ENCODE measurements at places on chromosomes 1 and 21.

DNA sequence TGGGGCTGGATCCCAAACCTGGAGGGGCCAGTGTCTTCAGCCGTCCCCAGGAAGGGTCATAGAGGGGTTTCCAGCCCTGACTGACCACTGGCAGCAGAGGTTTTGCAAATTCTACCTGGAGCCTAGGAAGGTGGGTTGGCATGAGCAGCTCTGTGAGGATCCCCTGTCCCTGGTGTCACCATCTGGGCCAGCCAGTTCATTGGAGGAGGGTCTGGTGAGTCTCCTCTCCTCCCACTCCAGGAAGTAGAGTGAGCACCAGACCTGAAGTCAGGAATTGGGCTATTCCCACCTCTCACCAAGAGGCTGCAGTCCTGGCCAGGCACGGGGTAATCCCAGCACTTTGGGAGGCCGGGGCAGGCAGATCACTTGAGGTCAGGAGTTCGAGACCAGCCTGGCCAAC is 57.4 kb downstream of the UBIAD1 start:
- DNase-seq: no peak
- H3K27me3 ChIP-seq: no peaks in the 10 kb centered on the region
- H3K36me3 ChIP-seq: no peaks in the 10 kb centered on the region
- H3K27ac ChIP-seq: no peak overlapping the region
- no peak overlapping the region for H3K4me3 ChIP-seq

GRCh38 chr1:31010086-31010989 is 55.2 kb downstream of the PUM1 start:
- H3K4me1 ChIP-seq: peaks cover 72% of the 10 kb centered on the region
- peak overlapping the region; percentile 16 for H3K4me3 ChIP-seq
- peak; percentile 46 for DNase-seq
- peaks cover 26% of the 10 kb centered on the region for H3K36me3 ChIP-seq

GRCh38 chr1:10625076-10625475 is 150.3 kb downstream of the PEX14 start:
- H3K36me3 ChIP-seq: peaks cover 8% of the 10 kb centered on the region
- DNase-seq: no peak
- no peak overlapping the region for H3K4me3 ChIP-seq

- no peak for DNase-seq
- no peaks in the 10 kb centered on the region for H3K27me3 ChIP-seq
- no peak overlapping the region for H3K4me3 ChIP-seq
- no peak overlapping the region for H3K27ac ChIP-seq
- no peaks in the 10 kb centered on the region for H3K4me1 ChIP-seq
Observed at GRCh38 chr1:44895919-44896734, 53.1 kb upstream of the PTCH2 start.

- H3K36me3 ChIP-seq: no peaks in the 10 kb centered on the region
- H3K4me1 ChIP-seq: no peaks in the 10 kb centered on the region
- H3K4me3 ChIP-seq: no peak overlapping the region
- no peak overlapping the region for H3K27ac ChIP-seq
Observed at GRCh38 chr21:29640080-29640508, 299.7 kb downstream of the GRIK1 start.

DNA sequence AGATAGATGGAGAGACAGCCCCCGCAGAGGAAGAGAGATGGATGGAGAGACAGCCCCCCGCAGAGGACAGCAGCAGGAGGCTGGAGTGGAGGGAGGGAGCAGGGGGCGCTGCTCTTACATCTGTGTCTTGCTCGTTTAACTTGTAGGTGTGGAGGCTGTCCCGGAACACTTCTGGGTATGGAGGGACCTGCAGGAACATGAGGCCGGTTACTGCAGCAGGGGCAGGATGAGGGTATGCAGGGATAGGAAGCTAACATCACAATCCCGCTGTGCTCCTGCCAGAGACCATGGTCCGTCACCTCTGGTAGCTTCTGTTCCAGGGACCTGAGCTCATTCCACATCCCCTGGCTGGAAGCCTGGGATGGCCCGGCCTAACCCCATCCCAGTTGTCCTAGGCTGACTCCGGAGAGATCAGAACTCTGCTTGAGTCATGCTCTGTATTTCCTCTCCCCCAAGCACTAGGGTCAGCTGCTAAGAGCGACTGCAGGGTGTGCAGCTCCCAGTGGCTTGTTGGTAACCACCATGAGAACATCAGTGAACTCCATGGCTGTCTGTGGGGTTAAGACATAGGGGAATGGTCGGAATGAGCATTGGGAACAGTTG is 36.7 kb upstream of the GOLT1A start:
- H3K36me3 ChIP-seq: no peaks in the 10 kb centered on the region
- no peak overlapping the region for H3K27ac ChIP-seq
- no peaks in the 10 kb centered on the region for H3K4me1 ChIP-seq
- DNase-seq: no peak
- H3K4me3 ChIP-seq: no peak overlapping the region

- no peaks in the 10 kb centered on the region for H3K27me3 ChIP-seq
- peaks cover 33% of the 10 kb centered on the region for H3K36me3 ChIP-seq
- H3K27ac ChIP-seq: no peak overlapping the region
- H3K4me3 ChIP-seq: no peak overlapping the region
- DNase-seq: no peak
Observed at GRCh38 chr1:151885479-151885878, 23.8 kb downstream of the THEM4 start.

DNA sequence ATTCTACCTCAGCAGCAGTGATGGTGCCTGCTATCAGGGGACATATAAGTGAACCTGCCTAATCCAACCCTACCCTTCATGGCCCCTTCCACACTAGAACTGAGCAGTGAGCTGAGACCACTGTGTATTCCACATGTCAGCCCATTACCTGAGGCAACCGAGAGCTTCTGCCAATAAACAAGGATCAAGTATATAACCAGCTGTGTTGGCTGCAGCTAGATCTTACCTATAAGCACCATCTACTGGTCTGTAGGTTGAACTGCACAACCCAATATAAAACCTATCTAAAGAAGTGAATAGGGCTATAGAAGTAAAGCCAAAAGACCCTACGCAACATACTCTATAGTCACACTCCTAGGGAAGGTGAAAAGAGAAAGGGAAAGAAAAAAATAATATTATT is 376.9 kb downstream of the HHIPL2 start:
- DNase-seq: no peak
- H3K4me3 ChIP-seq: no peak overlapping the region
- H3K27me3 ChIP-seq: no peaks in the 10 kb centered on the region

GRCh38 chr1:156703741-156704140 is 1.6 kb downstream of the CRABP2 start:
- H3K36me3 ChIP-seq: no peaks in the 10 kb centered on the region
- no peak overlapping the region for H3K4me3 ChIP-seq
- H3K27me3 ChIP-seq: peaks cover 28% of the 10 kb centered on the region

DNA sequence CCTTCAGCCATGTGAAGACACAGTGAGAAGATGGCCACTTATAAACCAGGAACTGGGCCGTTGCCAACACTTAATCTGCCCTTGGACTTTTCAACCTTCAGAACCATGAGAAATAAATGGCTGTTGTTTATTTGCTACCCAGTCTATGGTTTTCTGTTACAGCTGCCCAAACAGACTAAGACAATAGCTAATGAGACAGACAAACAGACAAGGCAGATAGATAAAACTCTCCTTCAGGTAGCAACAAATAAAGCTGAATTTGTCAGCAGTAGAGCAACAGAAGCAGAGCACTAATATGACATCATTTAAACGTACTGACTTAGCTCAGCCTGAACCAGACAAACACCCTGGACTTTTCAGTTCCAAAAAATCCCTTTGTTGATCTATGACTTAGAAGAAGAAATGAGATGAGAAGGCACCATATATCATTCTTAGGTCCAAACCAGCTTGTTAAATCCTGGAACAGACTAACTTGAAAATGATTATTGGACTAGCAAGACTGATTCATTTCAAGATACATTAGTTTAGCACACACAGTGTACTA is 27.0 kb downstream of the ZZZ3 start:
- no peak overlapping the region for H3K4me3 ChIP-seq
- peaks cover 28% of the 10 kb centered on the region for H3K36me3 ChIP-seq
- H3K4me1 ChIP-seq: peaks cover 32% of the 10 kb centered on the region
- no peak for DNase-seq
- no peaks in the 10 kb centered on the region for H3K27me3 ChIP-seq

GRCh38 chr1:229029879-229030235 is 241.1 kb upstream of the RAB4A start:
- no peaks in the 10 kb centered on the region for H3K27me3 ChIP-seq
- H3K4me1 ChIP-seq: peaks cover 32% of the 10 kb centered on the region
- DNase-seq: no peak
- H3K36me3 ChIP-seq: no peaks in the 10 kb centered on the region
- H3K4me3 ChIP-seq: no peak overlapping the region

GRCh38 chr1:108036796-108037562 is 72.0 kb upstream of the VAV3 start:
- H3K36me3 ChIP-seq: no peaks in the 10 kb centered on the region
- H3K4me3 ChIP-seq: no peak overlapping the region
- no peak for DNase-seq
- H3K27ac ChIP-seq: no peak overlapping the region
- H3K27me3 ChIP-seq: no peaks in the 10 kb centered on the region

DNA sequence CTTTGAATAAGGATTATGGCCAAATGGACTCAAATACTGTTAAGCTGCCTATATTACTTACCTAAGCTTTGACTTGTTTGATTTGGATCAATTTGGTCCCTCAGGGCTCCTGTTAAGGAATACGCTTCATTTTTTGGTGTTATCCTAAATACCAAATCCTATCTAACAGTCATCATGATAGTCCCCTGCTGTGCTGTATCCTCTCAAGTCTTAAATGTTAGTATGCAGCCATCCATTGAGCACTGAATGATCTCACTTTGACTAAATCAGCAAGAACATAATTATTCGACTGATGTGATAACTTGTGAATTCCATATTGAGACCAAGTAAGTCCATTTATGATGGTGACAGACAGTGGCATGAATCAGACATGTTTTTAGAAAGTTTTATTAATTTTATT is 53.1 kb upstream of the ATF3 start:
- no peak overlapping the region for H3K4me3 ChIP-seq
- no peaks in the 10 kb centered on the region for H3K36me3 ChIP-seq
- no peak overlapping the region for H3K27ac ChIP-seq
- H3K4me1 ChIP-seq: peaks cover 15% of the 10 kb centered on the region
- H3K27me3 ChIP-seq: peaks cover 11% of the 10 kb centered on the region
- no peak for DNase-seq

DNA sequence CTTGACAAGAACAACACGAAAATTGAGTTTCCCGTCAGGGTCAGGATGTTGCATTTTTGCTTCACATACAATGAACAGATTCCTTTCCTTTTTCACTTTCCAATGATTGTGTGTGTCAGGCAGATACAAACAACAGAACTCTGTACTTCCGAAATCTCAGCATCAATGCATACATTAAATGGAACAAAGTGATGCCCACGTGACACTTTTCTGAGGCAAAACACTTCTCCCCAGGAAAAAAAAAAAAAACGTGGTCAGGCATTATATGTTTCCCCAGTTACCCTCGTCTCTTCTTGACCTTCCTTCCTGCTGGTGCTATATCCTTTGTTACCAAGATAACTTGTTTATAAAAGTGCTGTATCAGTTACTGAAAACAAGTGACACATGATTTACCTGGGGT is 181.8 kb downstream of the ZNF281 start:
- DNase-seq: no peak
- peaks cover 19% of the 10 kb centered on the region for H3K4me1 ChIP-seq
- H3K4me3 ChIP-seq: no peak overlapping the region
- H3K27ac ChIP-seq: no peak overlapping the region
- H3K27me3 ChIP-seq: no peaks in the 10 kb centered on the region

- no peaks in the 10 kb centered on the region for H3K36me3 ChIP-seq
- H3K27ac ChIP-seq: peak overlapping the region; percentile 19
- peaks cover 45% of the 10 kb centered on the region for H3K4me1 ChIP-seq
- DNase-seq: peak; percentile 39
- no peaks in the 10 kb centered on the region for H3K27me3 ChIP-seq
Observed at GRCh38 chr1:116352349-116352813, 20.7 kb upstream of the ATP1A1 start.

- peaks cover 4% of the 10 kb centered on the region for H3K4me1 ChIP-seq
- peaks cover 20% of the 10 kb centered on the region for H3K27me3 ChIP-seq
- DNase-seq: no peak
- H3K36me3 ChIP-seq: no peaks in the 10 kb centered on the region
- H3K27ac ChIP-seq: no peak overlapping the region
Observed at GRCh38 chr1:3708791-3709190, 43.5 kb upstream of the CCDC27 start.

DNA sequence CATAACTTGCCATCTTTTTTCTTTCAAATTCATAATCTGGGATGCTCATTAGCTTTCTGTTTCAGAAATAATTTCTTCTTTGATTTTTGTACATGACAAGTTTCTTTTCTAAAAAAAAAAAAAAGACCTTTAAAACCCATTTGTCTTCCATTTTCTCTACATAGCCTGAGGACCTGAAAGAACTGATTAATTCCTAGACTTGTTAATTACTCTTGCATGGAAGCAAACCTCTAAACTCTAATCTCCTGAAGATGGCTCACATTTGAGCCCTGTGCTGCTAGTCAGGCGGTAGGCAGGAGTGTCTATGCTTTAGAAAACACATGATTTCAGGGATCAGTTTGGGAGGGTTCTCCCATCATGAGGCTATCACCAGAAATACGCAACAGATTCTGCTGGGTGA is 152.0 kb downstream of the KAZN start:
- no peak for DNase-seq
- no peak overlapping the region for H3K4me3 ChIP-seq
- H3K36me3 ChIP-seq: no peaks in the 10 kb centered on the region
- peaks cover 1% of the 10 kb centered on the region for H3K27me3 ChIP-seq
- no peaks in the 10 kb centered on the region for H3K4me1 ChIP-seq

DNA sequence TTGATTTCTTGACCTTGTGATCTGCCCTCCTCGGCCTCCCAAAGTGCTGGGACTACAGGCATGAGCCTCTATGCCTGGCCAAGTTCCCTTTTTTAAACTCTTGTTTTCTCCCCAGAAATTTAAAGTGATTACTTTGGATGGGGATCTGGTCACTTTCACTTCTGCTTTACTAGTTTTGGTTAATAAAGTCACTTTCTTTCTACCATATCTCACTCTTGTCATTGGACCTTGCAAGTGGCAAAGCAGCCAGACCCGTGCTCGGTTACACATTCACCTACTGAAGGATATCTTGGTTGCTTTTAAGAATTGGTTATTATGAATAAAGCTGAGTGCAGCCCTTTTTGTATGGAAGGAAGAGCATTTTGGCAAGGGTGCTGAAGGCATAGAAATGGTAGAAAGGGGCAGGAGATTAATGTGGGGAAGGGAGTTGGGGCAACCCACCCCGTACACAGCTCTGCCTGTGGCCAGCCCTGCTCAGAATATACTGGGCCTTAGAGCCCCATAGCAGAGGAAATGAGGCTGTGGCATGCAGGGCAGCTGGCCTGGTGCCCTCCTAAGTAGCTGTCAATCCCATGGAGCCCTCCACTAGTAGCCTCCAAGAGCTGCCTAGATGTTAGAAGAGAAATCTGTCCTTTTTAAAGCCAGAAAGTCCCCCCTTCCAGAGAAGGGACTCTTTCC is 40.7 kb downstream of the CD2 start:
- H3K4me1 ChIP-seq: peaks cover 66% of the 10 kb centered on the region
- peaks cover 53% of the 10 kb centered on the region for H3K36me3 ChIP-seq
- H3K4me3 ChIP-seq: no peak overlapping the region

Measured in activated CD4-positive, alpha-beta memory T cell treated with anti-CD3 and anti-CD28 coated beads for 36 hours (primary cell).